Astrocyte (in vitro differentiated cells and primary cell): ENCODE measurements at places on chromosomes 2 and 18. TPM values are rescaled to one million over a fixed set of nuclear protein-coding genes. Genes with fewer than 3 reads are reported as not detected.

DNA sequence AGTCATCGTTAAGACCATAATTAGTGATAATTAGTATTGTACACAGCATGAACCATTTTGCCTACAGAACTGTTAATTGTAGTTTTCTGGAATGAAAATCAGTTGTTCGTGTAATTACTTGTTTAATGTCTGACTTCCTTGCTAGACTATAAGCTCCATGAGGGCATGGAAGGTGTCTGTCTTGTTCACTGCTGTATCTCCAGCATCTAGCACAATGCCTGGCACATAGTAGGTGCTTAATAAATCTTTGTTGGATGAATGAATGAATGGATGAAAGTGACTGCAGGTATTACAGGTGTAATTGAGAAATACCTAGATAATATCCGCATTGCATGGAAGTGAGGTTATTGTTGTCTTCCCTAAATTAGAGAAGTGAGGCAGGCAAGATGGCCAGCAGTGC lies 21.8 kb downstream of the C2orf74 start:
- no peak for DNase-seq
- peaks cover 22% of the 10 kb centered on the region for H3K4me1 ChIP-seq
- no peaks in the 10 kb centered on the region for H3K27me3 ChIP-seq
- no peak overlapping the region for H3K27ac ChIP-seq
- no peak overlapping the region for H3K4me3 ChIP-seq

- no peaks in the 10 kb centered on the region for H3K36me3 ChIP-seq
- H3K27ac ChIP-seq = no peak overlapping the region
- H3K4me1 ChIP-seq = peaks cover 4% of the 10 kb centered on the region
- H3K4me3 ChIP-seq = no peak overlapping the region
- no peaks in the 10 kb centered on the region for H3K27me3 ChIP-seq
Observed at GRCh38 chr2:68458981-68459380, 8.1 kb downstream of the FBXO48 start.

DNA sequence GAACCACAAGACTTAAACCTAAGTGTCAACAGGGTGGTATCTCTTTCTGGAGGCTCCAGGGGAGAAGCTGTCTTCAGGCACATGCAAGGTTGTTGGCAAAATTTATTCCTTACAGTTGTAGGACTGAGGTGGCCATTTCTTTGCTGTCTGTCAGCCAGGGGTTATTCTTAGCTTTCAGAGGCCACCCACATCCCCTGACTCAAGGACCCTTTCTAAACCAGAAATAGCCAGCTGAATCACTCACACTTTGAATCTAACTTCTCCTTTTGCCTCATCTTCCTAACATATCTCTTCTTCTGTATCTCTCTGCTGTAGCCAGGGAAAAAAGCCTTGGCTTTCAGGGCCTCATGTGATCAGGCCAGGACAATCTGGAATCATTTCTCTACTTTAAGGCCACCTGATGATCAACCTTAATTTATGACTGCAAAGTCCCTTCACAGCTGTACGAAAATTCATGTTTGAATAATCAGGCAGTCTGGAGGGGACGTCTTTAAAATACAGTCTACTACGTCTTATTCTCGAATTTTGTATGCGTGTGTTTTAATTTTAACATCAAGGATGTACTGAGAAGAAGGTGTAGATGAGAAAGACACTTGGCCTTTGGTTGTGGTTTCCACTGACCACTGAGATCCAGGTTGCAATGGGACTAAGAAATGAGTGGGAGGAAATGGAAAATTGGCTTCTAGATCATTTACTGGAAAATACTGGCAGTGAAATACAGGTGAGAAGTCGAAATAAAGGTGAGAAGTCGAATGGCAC lies 90.4 kb downstream of the DOCK10 start:
- H3K27ac ChIP-seq = no peak overlapping the region
- peaks cover 24% of the 10 kb centered on the region for H3K4me1 ChIP-seq
- H3K27me3 ChIP-seq = no peaks in the 10 kb centered on the region
- no peak for DNase-seq

DNA sequence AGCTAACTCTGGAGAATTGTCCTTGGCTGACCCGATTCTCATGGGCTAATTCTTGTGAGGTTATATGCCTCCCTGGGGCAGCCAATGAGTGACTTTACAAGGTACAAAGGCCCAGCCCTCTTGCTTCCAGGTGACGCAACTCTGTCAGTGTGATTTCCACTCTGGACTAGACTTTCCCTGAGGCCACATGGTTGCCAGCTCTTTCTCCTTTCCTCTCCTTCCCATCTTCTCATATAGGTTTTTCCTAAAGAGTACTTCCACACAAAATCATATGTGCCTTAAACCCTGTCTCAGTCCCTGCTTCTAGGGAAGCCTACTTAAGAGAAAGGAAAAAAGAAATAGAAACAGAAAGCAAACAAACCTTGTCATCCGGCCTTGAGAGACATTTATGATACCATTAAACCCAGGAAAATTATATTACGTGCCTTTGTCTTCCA lies 226.2 kb upstream of the ZSWIM2 start:
- H3K27me3 ChIP-seq = no peaks in the 10 kb centered on the region
- DNase-seq = no peak
- H3K36me3 ChIP-seq = no peaks in the 10 kb centered on the region
- no peaks in the 10 kb centered on the region for H3K4me1 ChIP-seq
- no peak overlapping the region for H3K27ac ChIP-seq

FSIP2 gene
- total RNA-seq = 0.77 and 0.86 TPM in 2 replicates

CLEC4F gene
- not detected in 2 replicates for total RNA-seq

ORMDL1 gene
- 47.5 and 49.3 TPM in 2 replicates for total RNA-seq
